ENCODE measurements at places on chromosomes 5 and 9.

DNA sequence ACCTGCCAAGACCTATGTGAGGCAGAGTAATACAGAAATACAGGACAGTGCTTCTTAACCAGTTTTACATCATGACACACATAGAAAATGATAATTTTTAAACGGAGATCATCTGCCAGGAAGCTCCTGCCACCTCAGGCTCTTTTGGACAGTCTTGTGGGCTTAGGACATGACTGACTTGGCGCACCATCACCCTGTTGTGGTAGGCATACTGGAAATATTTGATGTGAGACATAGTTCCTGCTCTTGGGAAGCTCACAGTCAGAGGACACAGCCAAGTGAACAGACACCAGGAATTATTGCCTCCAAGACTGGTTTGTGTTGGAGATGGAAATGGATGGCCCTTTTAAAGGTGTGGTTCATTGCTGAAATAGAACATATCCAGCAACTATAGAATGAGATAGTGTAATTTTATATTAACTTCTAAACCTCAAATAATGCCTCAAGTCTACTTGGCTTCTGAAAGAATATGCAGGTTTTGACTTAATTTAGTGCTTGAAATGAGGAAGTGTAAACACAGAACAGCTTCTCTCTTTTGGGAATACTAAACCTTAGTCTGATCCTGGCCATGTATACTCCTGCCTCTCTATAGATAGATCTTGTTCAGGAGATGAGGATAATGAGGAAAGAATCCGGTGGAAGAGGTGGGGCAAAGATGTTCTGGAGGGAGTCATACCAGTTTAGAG lies 19.7 kb downstream of the CPEB4 start:
- DNase-seq, result no peak

DNA sequence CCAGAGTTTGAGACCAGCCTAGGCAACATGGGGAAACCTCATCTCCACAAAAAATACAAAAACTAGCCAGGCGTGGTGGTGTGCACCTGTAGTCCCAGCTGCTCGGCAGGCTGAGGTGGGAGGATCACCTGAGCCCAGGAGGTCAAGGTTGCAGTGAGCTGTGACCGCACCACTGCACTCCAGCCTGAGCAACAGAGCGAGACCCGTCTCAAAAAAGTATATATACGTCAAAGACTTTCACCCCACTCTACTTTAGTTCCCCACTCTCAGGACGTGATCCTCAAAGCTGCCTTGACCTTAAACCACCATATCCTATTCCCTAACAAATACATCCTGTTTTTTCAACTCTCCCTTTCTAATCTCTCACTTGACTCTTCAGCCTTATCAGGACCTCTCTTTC lies 41.0 kb downstream of the PCDHGC5 start:
- no peak for DNase-seq

- DNase-seq, result no peak
These were observed 175.1 kb downstream of the RORB start for GRCh38 chr9:74672237-74672636.

GRCh38 chr9:136541709-136542108 lies 4.1 kb downstream of the NOTCH1 start:
- no peak for DNase-seq

- no peak for DNase-seq
These were observed 610.5 kb downstream of the IRX1 start for GRCh38 chr5:4206127-4206526.

GRCh38 chr5:36585701-36586100 lies 20.7 kb upstream of the SLC1A3 start:
- DNase-seq, result no peak

GRCh38 chr9:86708918-86709835 lies 238.1 kb downstream of the GAS1 start:
- DNase-seq, result no peak

GRCh38 chr9:76688471-76689238 lies 75.6 kb upstream of the PCA3 start:
- DNase-seq, result no peak

- DNase-seq, result no peak
These were observed 72.5 kb upstream of the SMIM23 start for GRCh38 chr5:171713152-171713551.

- peak; percentile 2 for DNase-seq
These were observed 1215.9 kb downstream of the EFNA5 start for GRCh38 chr5:106454651-106455415.

- no peak for DNase-seq
These were observed 86.8 kb upstream of the MEGF10 start for GRCh38 chr5:127203818-127204217.

- DNase-seq, result no peak
These were observed 181.2 kb upstream of the PAPPA start for GRCh38 chr9:115972362-115972761.

DNA sequence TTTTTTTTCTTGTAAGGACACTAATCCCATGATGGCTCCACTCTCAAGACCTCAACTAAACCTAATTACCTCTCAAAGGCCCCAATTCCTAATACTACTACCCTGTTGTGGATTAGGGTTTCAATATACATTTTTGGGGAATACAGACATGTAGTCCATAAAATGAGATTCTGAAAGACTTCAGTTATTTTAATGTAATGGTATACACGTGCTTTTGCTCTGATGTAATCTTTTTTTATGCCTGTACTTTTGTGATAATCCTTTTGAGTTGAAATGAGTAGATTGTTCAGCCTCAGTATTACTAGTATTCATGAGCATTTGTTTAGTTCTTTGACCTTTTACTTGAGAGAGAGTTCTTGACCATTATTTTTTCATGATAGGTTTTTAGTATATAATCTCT lies 9.5 kb downstream of the CEP78 start:
- no peak for DNase-seq

GRCh38 chr5:72353046-72353445 lies 32.9 kb downstream of the PTCD2 start:
- no peak for DNase-seq

GRCh38 chr5:20276061-20276958 lies 288.3 kb upstream of the CDH18 start:
- no peak for DNase-seq

- no peak for DNase-seq
These were observed 1.2 kb upstream of the ADGRV1 start for GRCh38 chr5:90557391-90557790.

- no peak for DNase-seq
These were observed 389.7 kb downstream of the ARHGEF28 start for GRCh38 chr5:74015716-74016115.

DNA sequence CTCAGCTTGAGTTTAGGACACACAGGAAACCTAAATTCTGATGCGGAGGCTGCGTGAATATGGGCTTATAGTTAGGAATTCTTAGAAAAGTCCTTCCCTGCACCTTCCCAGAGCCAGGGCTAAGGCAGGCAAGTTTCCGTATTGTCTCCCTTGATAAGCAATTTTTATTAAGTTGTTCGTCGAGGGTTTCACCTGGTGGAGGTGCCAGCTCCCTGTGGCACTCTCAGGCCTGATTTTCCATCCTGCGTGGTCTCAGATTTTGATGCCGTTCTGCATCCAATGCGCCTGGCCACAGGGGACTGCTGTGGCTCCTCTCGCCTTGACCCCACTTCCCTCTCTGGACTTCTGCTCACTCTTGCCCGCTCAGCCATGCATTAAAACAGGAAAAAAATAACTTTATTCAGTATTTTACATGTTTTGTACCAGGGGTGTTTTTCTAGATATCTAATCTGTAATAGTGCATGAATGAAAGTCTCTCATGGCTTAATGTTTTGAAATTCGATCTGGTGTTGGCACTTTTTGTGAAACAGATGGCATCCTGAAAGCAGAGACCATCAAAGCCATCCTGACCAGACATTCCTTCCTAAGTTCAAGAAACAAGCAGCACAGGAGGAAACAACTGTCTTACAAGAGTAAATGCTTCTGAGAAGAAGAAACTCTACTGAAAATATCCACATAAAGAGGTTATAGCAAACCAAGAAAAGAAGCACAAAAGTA lies 50.7 kb downstream of the TRIP13 start:
- DNase-seq, result no peak

DNA sequence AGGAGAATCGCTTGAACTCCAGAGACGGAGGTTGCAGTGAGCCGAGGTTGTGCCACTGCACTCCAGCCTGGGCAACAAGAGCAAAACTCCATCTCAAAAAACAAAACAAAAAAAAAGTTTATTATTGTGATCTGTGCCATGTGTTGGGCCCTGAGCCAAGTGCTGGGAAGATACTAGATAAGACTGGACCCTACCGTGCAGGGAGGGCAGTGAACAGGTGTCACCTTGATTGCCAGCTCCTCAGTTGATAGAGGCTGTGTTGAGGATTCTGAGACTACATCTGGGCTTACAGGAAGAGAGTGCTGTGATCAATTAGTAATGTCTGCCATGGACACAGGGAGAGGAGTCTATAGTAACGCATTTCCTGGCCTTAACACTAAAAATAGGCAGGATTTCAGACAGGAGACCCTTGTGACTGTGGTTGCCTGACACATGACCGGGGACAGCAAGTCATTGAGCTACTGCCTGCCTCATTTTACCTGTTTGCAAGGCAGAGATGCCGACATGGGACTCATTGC lies 201.5 kb downstream of the C9orf50 start:
- DNase-seq, result no peak

GRCh38 chr9:14094491-14094890 lies 219.4 kb downstream of the NFIB start:
- DNase-seq, result no peak

GRCh38 chr5:140358738-140359310 lies 1.2 kb upstream of the SLC4A9 start:
- peak; percentile 50 for DNase-seq

DNA sequence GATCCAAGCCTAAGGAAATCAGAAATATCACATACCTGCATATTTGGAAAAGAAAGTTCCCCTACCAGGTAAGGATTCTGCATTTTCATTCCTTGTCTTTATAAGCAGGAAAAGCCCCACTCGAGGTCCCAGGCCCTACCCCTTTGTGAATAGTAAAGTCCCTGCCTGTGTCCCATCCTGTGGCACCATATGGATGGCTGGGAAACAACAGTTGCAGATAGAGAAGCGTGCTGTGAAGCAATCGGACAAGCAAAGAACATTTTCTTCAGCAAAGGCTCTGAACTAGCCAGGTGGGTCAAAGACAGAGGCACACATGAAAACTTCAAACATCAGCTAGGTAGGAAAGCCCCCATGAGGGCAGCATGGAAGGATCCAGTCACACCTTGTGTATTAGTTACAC lies 169.3 kb downstream of the NR2F1-AS1 start:
- DNase-seq, result no peak

DNA sequence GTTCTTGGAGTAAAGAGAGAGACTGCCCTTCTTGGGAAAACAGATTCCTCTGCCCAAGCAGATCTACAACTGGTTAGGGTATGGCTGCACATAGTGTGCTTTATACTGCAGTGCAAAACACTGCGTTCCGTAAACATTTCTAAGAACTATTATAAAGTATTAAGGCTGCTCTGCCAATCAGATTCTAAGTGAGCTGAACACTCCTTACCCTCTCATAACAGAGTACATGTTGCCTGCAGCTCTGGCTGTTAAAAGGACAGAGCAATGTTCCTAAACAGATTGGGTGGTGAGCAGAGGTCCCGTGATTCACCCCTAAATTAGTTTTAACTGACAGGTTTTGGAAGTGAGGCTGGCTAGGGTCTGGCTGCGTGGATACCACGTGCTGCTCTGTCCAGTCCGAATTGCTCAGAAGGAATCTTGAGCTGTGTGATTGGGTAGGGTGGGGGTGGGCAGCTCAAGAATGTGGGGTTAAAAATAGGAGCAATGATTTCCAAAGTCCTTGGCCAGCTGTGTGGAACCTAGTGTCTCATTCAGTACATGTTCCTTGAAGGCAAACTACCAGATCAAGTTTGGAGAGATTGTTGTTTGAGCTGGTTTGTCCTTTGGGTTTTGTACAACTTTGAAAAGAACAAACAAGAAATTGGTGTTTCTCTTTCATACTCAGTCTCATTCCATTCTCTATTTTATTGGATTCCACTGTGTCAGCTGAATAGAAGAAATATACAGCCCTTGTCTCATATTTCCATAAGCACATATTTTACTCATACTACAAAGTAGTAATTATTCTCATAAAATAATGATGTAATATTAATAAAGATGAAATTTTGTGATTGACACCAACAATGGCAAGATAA lies 497.6 kb upstream of the CD180 start:
- DNase-seq, result no peak

DNA sequence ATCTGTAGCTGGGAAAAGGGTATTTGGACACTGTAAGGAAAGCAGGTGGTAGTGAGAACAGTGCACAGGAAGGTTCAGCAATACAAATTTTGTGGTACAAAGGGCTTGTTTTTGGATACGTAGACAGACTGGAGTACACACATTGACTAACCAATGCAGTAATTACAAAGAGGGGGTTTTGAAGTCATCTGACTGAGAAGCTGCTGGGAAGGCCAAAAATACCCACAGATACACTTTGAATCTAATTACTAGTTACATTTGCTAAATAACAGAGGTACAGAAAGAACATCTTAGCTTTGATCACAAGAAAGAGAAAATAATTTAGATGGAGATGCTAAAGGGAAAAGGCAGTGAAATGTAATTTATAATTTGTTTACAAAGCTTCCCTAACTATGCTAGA lies 45.9 kb downstream of the PKD2L2 start:
- DNase-seq, result no peak

- no peak for DNase-seq
These were observed 14.5 kb downstream of the TBCA start for GRCh38 chr5:77761606-77762005.

GRCh38 chr5:41891066-41891707 lies 13.0 kb upstream of the RIMOC1 start:
- DNase-seq, result no peak

DNA sequence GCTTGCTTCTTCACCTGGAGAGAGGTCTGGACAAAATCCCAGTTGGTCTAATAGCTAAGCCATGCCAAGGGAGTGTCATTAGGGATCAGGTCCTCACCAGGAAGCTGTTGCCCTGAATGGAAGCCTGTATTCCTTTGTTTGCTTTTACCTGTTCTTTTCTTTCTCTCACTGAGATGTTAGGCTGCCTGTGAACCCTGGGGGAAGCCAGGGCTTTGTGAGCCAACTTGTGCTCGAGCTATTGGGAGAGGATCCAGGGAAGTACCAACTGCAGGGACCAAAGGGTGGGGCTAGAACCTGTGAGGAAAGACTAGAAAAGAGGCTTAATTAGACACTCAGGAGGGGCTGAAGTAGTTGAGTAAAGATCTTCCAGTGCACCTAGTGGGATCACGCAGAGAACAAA lies 451.2 kb upstream of the TLE4 start:
- DNase-seq, result no peak

GRCh38 chr5:102049517-102049916 lies 246.6 kb downstream of the SLCO4C1 start:
- DNase-seq, result no peak

DNA sequence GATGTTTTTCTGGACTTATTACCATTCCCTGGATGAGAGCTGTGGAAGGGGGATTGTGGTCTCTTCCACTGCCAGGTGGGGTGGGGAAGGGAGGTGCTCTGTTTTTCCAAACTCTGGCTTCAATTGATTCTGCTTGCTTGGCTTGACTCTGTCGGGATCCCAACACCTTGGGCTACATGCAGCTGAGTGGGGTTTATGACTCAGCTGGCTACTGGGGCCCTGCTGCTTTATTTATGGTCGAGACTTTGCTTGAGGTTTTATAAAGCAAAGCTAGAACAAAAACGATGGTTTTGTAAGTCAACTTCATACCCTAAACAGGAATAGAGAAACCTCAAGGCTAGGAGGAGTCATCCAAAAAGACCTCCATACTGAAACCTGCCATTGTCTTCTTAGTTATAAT lies 76.3 kb downstream of the AOPEP start:
- no peak for DNase-seq
